ENCODE measurements at places on chromosomes 1 and 21.

DNA sequence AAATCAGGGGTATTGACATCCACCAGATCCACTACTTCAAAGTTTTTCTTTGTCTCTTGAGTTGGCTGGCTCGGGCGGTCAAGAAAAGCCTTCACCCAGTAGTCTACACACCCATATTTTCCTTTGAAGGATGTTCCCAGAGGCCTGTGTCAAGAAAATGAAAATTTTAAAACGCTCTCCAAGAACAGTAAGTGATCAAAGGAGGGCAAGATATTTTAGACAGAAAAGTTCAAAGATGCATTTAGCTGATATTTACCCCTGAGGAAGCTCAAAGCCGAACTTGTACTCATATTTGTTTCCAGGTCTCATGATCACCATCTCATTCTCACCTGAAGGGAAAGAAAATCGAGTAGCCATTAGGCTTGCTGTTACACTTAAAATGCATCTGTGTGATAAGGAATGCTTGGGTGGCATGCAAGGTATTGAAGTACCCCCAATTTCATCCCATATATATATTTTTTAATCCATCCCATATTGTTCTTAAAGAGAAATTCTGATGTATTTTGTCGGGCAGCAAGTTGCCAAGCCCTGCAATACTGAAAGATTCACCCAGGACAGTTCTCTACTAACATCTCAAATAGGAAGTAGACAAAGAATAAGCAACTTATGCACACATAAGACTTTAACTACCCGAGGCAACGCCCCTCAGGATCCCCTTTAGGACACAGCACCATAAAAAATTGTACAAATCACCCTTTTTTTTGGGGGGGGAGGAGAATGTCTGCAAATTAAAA, 1.1 kb downstream of the TXNIP start:
- peak; percentile 23 for DNase-seq

- DNase-seq: no peak
Measured at GRCh38 chr1:163401211-163401610, 79.5 kb downstream of the NUF2 start.

DNA sequence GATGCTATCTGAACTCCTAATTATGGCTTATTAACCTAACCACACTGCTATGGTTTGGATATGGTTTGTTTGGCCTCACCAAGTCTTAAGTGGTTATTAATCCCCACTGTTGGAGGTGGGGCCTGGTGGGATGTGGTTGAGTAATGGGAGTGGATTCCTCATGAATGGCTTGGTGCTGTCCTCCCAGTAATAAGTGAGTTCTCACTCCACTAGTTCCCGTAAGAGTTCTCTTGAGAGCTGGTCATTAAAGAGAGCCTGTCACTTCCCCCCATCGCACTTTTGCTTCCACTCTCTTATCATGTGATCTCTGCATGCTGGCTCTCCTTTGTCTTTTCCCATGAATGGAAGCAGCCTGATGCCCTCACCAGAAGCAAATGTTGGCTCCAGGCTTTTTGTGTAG, 328.8 kb downstream of the PLA2G4A start:
- no peak for DNase-seq

- DNase-seq: no peak
Measured at GRCh38 chr1:77322061-77322900, 40.5 kb downstream of the AK5 start.

GRCh38 chr1:90335558-90335957, 340.6 kb downstream of the ZNF326 start:
- DNase-seq: no peak

GRCh38 chr1:7234471-7234755, 449.2 kb downstream of the CAMTA1 start:
- peak; percentile 49 for DNase-seq

DNA sequence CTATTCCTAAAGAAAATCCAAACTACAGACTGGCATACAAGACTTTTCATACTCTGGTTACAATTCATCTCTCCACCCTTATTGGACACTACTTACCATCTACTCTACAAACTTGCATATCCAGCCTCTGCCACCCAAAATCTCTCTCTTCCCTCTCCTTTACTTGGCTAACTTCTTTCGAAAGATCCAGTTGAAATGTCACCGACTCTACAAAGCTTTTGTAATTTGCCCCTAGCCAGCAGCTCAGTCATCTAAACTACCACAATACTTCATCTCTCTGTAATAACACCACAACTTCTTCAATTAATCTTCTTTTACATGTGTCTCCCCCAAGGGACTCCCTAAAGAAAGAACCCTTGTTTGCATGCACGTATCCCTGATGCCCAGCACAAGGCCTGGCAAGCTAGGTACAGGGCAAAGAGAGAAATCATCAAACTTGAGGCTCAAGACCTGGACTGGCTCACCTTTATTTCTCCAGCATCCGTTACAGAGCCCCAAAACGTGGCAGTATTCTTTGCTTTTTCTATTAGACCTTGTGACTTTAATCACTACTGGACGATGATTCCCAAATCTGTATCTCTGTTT, 2.7 kb downstream of the ZBTB21 start:
- no peak for DNase-seq

DNA sequence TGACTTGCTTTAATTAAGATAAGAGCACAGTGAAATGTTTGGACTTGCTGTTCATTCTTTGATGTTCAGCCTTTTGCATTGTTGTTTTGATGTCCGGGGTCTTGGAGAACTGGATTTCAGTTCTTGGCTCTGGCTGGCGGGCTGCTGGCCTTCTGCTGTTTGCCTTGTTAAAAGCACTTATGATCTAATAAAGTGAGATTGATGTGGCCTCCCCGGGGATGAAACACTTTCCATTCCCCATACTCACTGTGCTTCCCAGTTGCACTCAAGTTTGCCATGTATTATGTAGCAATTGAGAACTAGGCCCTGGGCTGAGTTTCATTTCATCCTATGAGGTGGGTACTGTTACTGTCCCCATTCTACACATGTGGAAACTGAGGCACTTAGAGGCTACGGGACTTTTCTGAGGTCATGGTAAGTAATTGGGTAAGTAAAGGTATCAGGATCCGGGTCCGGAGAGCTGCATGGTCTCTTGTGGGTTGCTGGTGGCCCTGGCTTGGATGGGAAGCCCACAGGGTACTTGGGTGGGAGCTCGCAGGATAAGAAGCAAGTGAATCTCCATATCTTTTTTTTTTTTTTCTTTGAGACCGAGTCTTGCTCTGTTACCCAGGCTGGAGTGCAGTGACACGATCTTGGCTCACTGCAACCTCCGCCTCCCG, 127.7 kb upstream of the ZBTB40 start:
- DNase-seq: no peak

GRCh38 chr1:190084552-190084951, 393.1 kb downstream of the BRINP3 start:
- no peak for DNase-seq

GRCh38 chr1:54768093-54768492, 3.8 kb upstream of the PARS2 start:
- DNase-seq: no peak

GRCh38 chr1:165442653-165443052, 2.3 kb downstream of the RXRG start:
- no peak for DNase-seq

DNA sequence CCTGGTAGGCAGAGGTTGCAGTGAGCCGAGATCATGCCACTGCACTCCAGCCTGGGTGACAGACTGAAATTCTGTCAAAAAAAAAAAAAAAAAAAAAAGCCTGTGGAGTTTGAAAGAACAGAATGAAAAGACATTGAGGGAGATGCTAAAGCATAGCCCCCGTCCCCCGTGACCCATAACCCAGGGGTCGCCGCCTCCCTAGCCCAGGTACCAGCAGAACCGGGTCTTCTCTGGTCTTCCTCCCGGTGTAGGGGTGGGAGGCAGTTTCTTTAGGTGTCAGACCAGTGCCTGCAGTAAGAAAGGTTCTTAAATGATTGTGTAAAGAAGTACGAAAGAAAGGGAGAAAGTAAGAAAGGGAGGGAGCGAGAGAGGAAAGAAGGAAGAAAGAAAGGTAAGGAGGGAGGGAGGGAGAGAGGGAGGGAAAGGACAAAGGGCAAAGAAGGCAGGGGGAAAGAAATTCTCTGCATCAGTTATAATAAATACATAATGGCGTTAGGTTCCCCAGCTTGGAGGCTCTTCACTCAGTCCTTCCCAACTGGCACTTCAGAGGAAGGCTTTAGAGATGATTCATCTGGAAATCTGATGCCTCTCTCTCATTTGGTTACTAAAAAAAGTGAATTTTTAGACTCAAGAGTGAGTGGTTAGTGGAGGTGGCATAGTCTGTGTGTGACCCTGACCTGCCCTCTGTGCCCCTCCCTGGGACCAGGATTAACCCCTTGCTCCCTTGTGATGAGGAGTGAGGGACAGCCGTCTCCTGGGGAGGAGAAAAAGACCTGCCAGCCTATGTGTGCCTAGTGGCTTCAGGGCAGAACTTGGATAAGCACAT, 1.1 kb downstream of the IL24 start:
- DNase-seq: peak; percentile 42

GRCh38 chr1:229130028-229130668, 140.8 kb upstream of the RAB4A start:
- peak; percentile 50 for DNase-seq

DNA sequence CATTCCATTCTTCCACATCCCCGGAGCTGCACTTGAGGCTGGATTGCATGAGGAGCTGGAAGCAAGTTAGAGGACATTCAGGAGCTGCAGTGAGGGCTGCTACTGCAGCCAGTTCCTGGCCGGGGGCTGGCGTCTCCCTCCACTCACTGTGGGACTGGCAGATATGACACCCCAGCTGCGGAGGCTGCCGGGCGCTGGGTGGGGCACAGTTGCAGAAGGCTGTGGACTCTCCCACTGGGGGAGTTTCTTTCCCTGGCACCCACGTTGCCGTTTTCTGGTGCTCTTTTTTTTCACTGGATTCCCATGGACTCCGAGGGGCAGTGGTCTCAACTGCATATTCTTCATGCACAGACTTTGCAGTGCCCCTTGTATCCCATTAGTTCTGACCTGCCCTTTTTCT, 351.1 kb upstream of the AJAP1 start:
- DNase-seq: no peak

DNA sequence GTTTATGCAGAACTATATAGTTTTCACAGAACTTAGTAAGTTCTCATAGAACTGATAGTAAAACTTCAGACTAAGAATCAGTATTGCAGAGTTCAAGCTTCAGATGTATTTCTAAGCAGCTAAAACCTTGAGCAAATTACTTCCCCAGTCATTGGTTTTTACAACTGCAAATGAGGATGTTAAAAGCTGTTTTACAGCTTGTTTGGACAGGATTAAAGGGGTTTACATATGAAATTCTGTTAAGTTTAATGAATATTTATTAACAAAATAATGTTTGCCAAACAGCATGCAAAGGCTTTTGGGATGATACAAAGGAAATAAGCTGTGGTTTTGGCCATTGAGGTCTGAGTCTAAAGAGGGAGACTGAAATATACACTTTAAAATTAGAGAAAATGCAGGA, 39.1 kb downstream of the CRB1 start:
- no peak for DNase-seq

GRCh38 chr1:3909615-3910014, 9.5 kb upstream of the C1orf174 start:
- no peak for DNase-seq

DNA sequence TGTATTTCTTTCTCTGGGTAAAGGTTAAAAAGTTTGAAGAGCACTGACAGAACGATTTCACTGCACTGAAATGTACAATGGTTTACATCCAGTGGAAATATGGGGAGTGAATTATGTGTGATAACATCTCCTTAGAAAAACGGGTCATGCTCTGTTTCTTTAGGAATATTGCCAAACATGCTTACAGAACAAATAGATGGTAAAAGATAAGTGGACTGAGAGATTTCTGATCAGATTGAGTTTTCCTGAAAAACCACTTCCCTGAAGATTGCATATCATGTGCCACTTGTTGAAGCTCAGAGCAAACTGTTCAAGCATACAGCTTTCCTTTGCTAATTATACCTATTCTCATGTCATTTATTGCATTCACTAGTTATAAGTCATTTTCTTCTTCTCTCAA, 29.9 kb upstream of the DISP1 start:
- DNase-seq: no peak

GRCh38 chr1:230866171-230867070, 1.9 kb downstream of the C1orf198 start:
- peak; percentile 40 for DNase-seq

DNA sequence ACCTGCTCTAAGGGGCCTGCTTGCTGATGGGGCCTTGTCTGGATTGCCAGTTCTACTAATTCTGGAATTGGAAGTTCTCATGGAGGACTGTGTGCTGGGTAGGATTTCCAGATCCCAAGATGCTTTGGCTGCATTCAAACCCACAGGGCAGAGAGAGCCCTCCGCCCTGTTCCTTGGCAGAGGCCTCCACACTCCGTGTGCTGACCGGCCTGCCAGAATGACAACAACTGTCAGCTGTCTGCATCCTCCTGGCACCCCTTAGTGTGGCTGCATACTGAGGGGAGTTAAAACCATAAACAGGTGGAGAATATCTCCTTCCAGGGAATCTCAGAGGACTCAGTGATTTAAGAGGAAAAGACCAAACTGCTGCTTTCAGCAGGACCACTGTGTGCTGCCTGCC, 60.7 kb downstream of the ADARB1 start:
- DNase-seq: no peak

- no peak for DNase-seq
Measured at GRCh38 chr1:228478912-228479711, 8.1 kb upstream of the RNF187 start.

- peak; percentile 85 for DNase-seq
Measured at GRCh38 chr1:93446837-93447451, 974 bp upstream of the FNBP1L start.

- DNase-seq: no peak
Measured at GRCh38 chr1:9449110-9449627, 90.1 kb upstream of the SLC25A33 start.

GRCh38 chr1:145936247-145936646, 9.0 kb upstream of the RBM8A start:
- DNase-seq: no peak

DNA sequence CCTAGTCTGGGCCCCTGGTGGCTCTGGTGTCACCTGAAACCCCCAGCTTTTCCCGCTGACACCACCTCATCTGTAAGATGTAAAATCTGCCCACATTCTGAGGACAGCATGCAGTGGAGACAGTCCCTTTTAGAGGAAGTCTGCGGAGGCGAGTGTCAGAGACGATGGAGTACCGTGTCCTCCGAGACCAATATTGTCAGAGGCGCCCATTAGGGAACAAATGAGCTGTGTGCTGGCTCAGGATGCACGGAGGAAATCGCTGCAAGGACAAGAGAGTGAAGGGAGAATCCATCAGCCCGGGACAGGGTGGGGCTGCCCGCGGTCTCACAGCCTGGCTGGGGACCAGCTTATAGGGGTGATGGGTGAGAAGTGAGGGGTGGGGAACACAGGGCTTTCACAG, 214.8 kb downstream of the MATN1 start:
- peak; percentile 62 for DNase-seq

DNA sequence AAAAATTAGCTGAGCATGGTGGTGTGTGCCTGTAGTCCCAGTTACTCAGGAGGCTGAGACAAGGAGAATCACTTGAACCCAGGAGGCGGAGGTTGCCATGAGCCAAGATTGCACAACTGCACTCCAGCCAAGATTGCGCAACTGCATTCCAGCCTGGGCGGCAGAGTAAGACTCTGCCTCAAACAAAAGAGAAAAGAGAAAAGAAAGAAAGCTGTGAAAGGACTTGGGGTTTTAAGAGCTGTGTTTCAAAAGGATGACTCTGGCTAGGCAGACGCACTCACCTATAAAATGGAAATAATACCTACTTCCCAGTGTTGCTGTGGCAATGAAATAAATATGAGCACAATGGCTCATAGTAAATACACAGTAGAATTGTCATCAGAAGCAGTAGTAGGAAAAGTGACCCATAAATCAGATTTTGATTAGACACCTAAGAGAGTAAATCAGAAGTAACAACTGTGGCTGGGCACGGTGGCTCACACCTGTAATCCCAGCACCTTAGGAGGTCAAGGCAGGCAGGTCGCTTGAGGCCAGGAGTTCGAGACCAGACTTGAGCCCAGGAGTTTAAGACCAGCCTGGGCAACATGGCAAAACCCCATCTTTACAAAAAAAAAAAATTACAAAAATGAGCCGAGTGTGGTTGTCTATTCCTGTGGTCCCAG, 45.9 kb upstream of the PUM1 start:
- DNase-seq: no peak

Measured in lower leg skin (tissue), 4 donors.